ENCODE measurements at places on chromosomes 1 and 21. TPM values are rescaled to one million over a fixed set of nuclear protein-coding genes. Genes with fewer than 3 reads are reported as not detected.

The NBPF10 gene
- total RNA-seq = 1.1 TPM

The NTRK1 gene
- total RNA-seq = not detected

The SEMA4A gene
- 0.35 TPM for total RNA-seq

The FMOD gene
- total RNA-seq = 3.5 TPM

The EPS15 gene
- total RNA-seq = 57.9 TPM

The ADAR gene
- 58.5 TPM for total RNA-seq
